ENCODE measurements at places on chromosomes 1 and 21.

- no peak for DNase-seq
Measured at GRCh38 chr1:45353685-45354084, 13.4 kb upstream of the MUTYH start.

DNA sequence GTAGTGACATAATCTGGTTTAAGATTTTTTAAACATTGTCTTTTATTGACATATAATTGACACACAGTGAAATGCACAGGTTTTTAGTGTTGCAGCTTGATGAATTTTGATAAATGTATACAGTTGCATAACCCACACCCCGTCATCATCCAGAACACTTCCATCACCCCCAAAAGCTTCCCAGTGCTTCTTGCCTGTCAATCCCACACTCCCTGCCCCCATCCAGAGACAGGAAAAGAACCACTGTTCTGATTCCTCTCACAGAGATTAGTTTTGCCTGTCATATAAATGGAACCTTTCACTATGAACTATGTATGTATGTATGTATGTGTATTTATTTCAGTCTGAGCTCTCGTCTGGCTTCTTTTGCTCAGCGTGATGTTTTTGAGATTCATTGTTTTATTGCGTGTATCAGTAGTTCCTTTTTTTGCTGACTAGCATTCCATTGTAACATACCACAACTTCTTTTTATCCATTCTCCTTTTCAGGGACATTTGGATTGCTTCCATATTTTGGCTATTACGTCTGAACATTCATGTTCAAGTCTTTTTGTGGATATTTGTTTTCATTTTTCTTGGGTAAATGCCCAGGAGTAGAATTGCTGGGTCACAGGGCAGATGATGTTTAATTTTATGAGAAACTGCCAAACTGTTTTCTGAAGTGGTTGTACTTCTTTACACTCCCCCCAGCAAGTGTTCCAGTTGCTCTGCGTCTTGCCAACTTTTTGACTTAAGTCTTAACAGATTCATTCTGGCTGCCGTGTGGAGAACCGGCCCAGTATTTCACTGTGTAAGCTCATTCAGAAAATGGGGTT, 8.7 kb downstream of the UBIAD1 start:
- DNase-seq = no peak

DNA sequence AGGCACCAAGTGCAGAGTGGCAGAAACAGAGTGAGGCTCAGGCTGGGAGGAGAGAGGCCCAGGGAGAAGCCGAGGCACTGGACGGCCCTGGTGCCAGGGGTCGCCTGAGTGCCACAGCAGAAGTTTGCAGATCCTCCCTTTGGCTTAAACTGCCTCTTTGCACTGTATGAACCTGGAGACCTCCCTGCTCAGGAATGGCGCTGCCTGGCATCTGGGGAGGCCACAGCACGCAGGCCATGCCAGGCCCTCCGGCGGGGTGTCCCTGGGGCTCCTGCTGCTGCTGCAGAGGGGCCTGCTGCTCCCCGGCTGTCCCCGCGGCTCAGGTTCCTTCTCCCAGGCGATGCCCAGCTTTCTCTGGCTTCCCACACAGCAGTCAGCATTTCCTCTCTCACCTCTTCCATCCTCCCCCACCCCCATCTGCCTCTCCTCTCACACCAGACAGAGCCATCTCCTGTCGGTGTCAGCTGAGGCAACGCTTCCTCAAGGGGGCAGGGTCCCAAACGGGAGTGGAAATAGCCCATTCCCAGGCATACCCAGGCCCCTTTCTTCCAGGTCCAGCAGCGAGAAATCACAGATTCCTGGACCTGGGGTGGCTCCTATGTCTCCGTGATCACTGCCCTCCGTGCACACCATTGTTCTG, 35.2 kb downstream of the SYT6 start:
- no peak for DNase-seq

DNA sequence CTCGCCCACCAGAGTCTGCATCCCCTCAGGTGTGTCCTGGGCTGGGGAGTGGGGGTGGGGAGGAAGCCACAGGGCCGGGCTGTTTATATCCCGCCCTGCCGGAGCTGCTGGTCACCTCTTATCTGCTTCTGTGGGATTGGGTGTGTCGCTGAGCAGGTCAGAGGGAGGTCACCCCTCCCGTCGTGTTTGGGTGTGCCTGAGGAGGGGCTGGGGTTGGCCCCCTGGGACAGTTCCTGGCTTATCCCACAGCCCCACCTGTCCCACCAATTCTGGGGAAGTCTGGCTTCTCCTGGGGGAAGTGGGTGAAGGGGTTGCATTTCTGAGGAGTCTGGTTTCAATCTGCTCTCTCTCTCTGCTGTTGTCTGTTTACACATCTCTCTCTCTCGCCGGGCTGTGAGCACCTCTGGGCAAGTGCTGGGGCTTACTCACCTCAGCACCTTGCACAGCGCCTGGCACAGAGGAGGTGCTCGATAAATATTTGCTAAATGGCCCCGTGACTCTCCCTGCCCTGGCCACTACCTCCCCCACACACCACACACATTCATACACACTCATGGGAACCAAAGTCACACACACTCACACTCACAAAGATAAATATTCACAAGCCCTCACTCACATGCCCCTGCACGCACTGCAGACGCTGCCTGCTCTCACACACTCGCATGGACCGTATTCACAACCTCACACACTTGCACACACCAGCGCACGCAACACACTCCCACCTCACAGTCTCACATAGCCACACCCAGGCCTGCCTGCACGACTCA, 8.3 kb downstream of the ELF3 start:
- no peak for DNase-seq

DNA sequence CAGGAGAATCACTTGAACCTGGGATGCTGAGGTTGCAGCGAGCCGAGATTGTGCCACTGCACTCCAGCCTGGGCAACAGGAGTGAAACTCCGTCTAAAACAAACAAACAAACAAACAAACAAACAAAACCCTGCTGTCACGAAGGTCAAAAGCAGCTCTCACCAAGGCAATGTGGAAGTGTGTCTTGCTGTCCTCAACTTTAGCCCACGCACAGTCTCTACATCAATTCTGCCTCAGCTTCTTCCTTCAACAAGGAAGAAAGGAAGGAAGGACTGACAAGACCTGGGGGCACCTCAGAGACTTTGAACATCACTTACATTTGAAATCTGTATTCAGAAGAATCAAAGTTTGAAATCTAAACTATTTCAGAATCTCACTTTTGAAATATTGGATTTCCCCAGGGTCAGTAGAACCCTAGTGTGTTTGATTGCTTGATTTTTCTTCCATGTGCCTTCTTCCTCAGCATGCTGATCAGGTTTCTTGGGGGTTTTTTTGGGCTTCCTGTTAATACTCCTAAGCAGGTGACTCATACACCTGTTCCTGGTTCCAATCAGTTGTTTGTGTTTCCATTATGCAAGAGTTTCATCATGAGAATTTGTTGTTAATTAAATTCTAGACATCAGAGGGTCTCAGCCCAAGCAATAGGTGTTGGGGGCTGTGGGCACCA, 6.5 kb upstream of the CSTB start:
- no peak for DNase-seq

DNA sequence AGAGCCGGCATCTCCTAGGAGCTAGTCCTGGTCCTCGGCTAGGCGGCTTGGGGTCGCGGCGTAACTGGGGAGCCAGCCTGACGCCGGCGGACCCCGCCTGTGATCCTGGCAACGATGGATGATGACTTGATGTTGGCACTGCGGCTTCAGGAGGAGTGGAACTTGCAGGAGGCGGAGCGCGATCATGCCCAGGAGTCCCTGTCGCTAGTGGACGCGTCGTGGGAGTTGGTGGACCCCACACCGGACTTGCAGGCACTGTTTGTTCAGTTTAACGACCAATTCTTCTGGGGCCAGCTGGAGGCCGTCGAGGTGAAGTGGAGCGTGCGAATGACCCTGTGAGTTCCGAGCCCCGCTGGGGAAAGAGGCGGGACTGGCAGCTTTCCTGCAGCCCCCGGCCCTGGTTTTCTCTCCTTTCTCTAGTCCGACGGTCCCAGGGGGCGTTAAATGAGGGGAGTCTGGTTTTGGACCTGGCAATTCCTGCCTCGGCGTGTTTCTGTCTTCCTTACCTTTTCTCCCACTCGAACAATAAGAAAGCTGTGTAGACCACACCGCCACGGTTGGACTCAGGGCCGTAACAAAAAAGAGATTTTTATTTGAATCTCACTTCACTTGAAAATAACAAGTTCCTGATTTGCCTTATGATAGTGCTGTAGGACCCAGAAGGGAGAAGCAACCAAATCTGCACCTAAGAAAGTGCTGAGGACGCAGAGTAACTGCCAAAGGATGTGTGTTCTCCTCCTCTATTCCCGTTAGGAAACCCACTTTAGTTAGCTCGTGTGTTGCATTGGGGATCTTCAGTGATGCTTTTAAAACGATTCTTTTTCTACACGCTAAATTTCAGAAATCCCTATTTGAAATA, at the start of gene SPRTN:
SPRTN (plus strand) TSS at position 24 of the 859 bp plus-strand sequence; CDS start at position 115, 91 bp downstream.
- DNase-seq = no peak

DNA sequence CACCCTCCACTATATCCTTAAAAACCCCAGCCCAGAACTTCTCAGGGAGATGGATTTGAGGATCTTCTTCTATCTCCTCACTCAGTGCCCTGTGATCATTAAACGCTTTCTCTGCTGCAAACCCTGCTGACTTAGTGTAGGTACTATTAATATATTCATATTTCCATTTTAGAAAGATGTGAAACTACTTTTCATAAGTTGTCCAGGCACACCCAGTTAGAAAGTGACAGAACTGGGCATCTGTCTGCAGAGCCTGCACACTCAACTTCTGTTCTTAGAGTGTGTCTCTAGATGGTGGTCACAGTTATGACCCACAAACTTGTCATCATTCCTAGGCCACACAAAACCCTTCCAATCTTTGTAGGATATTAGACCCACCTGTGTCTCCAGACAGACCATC, 55.0 kb downstream of the FCRL5 start:
- no peak for DNase-seq

- no peak for DNase-seq
Measured at GRCh38 chr1:64539289-64539688, 69.4 kb downstream of the CACHD1 start.

DNA sequence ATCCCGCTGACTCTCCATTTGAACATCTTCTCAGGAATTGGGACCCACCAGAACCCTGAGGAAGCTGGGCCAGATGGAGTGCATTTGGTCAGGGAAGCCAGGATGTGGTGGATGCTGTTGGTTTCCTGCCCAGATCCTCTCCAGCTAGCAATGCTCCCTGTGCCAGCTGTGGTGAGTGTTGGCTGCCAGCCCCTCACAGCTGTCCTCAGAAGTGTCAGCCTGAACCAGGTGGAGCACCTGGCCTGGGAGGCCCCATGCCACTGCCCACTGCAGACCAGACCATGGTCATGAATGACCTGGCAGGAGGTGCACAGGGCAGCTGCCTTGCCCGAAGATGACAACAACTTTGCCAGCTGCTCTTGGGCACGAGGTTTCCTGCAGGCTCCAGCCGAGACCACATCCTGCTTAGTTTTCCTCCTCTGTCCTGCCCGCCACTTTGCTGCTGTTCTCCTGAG, 54.4 kb downstream of the PRSS38 start:
- DNase-seq = no peak

GRCh38 chr1:118214866-118215265, 29.8 kb upstream of the SPAG17 start:
- no peak for DNase-seq

DNA sequence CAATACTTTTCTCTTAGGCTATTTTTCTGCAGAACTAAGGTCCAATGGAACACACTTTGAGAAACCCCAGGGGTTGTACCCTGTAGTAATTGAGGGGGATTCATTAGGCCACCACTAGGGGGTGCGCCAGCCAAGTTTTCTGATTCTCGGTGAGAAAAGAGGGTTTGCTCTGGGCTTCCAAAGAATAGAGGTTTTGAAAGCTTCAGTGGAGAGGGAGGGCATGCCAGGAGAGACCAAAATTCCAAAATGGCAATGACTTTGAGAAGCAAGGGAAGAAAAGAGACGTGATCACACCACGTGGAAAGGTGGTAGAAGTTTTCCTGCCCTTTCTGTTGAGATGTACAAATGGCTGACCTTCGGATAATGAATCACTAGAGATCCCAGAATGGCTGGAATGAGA, 323.3 kb downstream of the RPS6KC1 start:
- DNase-seq = no peak

- no peak for DNase-seq
Measured at GRCh38 chr1:201714542-201715329, 114.2 kb upstream of the IPO9 start.

DNA sequence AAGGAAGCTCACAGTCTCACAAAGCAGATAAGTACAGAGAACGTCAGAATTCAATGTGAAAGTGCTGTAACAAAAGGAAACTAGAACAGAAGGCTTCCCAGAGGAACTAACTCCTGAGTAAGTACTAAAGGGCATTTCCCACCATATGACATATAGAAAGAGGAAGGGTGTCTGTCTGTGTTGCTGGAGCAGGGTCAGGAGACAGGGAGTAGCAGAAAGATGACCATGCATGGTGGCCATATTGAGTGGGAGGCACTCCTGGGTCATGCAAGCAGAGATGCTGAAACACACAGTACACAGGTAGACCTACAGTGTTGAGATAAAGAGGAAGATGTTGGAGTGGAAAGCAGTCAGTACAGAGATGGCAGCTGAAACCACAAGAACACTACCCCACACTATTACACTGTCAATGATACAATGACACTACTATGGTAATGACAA, 47.3 kb downstream of the SLC25A24 start:
- no peak for DNase-seq

DNA sequence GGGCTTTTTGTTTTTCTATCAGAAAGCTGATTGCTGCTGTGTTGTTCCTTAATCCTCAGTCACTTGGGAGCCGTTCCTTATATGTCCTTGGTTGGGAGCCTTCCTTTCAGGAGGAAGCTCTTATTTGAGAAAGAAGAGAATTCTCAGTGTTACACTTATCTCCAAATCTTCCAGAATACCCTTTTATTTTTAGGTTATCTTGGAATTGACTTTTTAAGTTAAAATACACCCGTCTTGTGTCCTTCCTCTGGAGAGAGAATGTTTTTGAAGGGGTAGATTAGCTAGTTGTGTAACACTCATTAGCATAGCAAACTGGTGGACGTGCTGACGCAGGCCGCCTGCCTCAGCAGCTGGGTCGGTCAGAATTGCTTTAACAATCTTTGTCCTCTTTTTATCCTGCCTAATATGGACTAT, 42.1 kb downstream of the LRRC8B start:
- DNase-seq = no peak

DNA sequence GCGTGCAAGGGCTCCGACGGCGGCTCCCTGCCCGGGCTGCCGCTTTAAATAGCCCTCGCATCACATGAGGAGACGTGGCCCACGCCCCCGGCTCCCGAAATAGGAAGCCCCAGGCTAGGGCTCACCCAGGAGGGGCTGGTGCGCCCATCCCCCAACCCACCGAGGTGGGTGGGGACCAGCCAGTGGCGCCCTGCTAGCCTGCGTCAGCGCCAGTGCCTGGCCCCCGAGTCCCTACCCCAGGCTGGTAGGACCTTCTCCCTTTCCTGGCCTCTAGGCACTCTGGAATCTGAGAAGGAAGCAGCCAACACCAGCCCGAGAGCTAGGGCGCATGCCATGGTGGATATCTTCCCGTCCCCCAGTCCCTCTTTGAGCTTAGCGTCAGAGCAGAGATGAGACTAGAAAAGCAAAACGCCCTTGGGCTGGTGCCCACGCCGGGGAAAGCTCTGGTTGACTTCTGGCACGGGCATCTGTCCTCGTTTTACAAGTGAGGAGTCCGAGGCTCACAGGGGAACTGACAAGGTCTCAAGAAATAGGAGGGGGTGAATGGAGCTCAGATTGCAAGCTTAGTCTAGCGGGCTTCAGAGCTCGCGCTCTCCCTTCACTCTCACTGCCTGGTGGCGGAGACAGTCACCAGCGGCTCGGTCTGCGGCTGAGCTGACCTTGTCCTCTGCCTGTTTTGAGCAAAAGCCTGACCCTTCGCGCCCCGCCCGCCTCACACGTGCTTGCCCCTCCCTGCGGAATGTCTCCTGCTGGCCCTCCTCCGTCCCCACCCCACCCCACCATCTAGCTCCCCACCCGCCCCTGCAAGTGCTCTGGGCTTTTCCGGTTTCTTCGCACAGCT, at the start of gene FABP3:
FABP3 (minus strand) TSS at position 21 of the 841 bp plus-strand sequence. CDS start 62 bp downstream, outside the sequence.
- no peak for DNase-seq

GRCh38 chr1:7257225-7257624, 472.0 kb downstream of the CAMTA1 start:
- DNase-seq = no peak

All from stimulated activated CD4-positive, alpha-beta T cell treated with anti-CD3 and anti-CD28 coated beads, TNF-alpha, amount 100 ng/mL, for 1 hour (primary cell).